Activated naive CD4-positive, alpha-beta T cell (primary cell): ENCODE measurements at places on chromosomes 6 and 20.

DNA sequence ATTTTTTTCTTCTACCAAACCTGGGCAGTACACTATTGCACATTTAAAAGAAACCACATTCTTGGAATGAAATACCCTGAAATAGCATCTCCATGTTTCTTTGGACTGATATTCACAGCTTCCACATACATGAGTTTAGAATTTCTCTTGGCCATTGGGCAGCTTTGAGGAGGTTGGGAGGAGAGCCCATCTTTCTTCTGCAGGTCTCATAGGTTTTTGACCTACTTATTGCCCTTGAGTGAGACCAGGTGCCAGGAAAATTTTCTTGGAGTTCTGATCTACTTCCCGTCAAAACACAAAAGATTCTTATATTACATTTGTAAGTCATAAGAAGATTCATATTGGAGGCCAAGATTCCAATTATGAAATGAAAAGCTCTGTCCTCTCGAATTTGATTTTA, 212.0 kb downstream of the IBTK start:
- no peak for DNase-seq

DNA sequence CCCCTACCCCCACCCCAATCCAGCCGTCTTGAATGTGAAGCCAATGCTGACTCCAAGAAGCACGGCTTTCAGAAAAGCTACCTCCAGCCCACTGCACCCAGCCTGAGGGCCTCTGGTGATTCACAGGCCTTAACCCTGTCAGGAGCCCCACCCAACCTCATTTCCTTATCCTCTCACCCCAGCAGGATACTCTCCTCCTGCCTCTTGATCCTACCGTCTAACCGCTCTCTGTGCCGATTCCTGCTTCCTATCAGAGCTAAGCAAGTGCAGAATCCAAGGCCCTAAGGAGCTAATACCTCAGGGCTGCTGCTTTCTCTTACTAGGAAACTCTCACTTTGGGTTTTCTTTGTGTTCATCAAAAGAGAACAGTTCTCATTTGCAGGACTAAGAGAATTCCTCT, 47.2 kb downstream of the TRERF1 start:
- no peak for DNase-seq

DNA sequence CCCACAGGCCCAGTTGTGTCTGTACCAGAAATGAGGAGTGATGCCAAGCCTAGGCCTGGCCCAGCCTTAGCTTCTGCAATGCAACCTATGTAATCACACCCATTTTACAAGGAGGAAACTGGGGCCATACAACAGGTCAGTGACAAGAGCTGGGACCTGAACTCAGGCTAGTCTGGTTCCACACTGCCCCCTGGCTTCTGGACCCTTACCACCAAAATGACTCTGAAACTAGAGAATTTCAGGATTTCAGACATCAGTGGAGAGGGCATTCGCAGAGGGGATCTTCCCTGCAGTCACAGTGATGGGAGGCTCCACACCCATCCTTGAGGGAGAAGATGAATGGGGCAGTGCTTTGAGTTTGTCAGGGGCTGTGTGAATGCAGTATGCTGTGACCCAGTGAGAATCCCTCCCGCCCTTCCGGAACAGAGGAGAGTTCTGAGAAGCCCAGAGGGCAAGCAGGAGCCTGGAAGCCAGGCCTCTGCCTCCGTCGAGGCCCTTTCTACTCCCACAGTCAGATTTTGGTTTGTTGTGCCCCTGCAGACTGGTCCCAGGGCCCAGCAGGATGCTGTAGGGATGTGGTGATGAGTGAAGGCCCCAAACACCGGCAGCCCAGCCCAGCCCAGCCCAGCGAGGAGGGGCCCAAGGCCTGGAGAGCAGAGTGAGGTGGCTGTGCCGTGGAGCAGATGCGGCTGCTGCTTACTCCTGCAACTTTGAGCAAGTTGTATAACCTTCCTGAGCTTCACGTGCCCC, 48.1 kb upstream of the MYL9 start:
- no peak for DNase-seq

DNA sequence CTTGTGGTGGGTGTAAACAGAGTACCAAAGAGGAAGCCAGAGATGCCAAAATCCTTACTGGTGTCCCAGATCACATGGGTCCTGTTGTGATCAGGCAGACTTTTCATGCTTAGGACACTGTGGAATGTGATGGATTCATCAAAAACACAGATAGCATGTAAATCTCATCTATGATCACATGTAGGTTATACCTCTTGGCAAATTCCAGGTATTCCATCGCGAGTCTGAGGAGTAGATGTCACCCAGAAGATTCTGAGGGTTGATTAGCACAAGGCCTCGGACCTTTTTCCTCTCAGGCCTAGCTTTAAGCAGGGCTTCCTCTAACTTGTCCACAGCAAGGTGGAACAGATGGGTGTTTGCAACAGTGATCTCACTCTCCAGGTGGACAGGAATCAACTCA, 28.3 kb upstream of the SSR1 start:
- no peak for DNase-seq

- DNase-seq: no peak
These were observed 25.7 kb downstream of the MYCT1 start for GRCh38 chr6:152723398-152723797.

- no peak for DNase-seq
These were observed 590 bp downstream of the RNF217 start for GRCh38 chr6:124962639-124963415.

- no peak for DNase-seq
These were observed 178.2 kb downstream of the SOX4 start for GRCh38 chr6:21771626-21772320.

- DNase-seq: no peak
These were observed 24.7 kb downstream of the POFUT1 start for GRCh38 chr20:32232326-32232886.

- DNase-seq: no peak
These were observed 1.4 kb upstream of the MICAL1 start for GRCh38 chr6:109456710-109457561.

GRCh38 chr6:37051138-37052026, 45.9 kb downstream of the FGD2 start:
- DNase-seq: peak; percentile 88
